BJ (cell line): ENCODE measurements at places on chromosomes 1 and 21. TPM values are rescaled to one million over a fixed set of nuclear protein-coding genes. Genes with fewer than 3 reads are reported as not detected.

The SEC16B gene
- polyA plus RNA-seq = 0.98 and 1.5 TPM in 2 replicates

The ICOSLG gene
- 0.27 and 1.3 TPM in 2 replicates for polyA plus RNA-seq

The OLFML3 gene
- 72.6 and 76.8 TPM in 2 replicates for polyA plus RNA-seq

The CD101 gene
- polyA plus RNA-seq = 0.12 TPM in 1 of 2 replicates, not detected in the other

The MIXL1 gene
- polyA plus RNA-seq = 0.07 and 0.09 TPM in 2 replicates

The LRRC52 gene
- not detected in 2 replicates for polyA plus RNA-seq

The TRIM67 gene
- 0.01 and 0.02 TPM in 2 replicates for polyA plus RNA-seq

The PLEKHN1 gene
- polyA plus RNA-seq = 0.48 and 0.88 TPM in 2 replicates

The TIE1 gene
- 0.05 TPM in 1 of 2 replicates, not detected in the other for polyA plus RNA-seq

The BCAR3 gene
- 22.2 and 31.7 TPM in 2 replicates for polyA plus RNA-seq

The MMP23B gene
- 3.1 and 5.7 TPM in 2 replicates for polyA plus RNA-seq

The COL24A1 gene
- polyA plus RNA-seq = 0.28 and 0.59 TPM in 2 replicates

The C1orf159 gene
- 4.3 and 8.9 TPM in 2 replicates for polyA plus RNA-seq

The FBXO2 gene
- 1.5 and 2.2 TPM in 2 replicates for polyA plus RNA-seq

The CLDN17 gene
- not detected in 2 replicates for polyA plus RNA-seq

The OR14A16 gene
- polyA plus RNA-seq = not detected in 2 replicates

The EXO1 gene
- polyA plus RNA-seq = 2.6 and 5.2 TPM in 2 replicates

The RIPPLY3 gene
- 0.22 and 0.23 TPM in 2 replicates for polyA plus RNA-seq

The TMEM240 gene
- 5.5 and 8.7 TPM in 2 replicates for polyA plus RNA-seq

The OPTC gene
- polyA plus RNA-seq = not detected in 2 replicates

The OLIG2 gene
- not detected in 2 replicates for polyA plus RNA-seq

The RNU1-1 gene
- polyA plus RNA-seq = not detected in 2 replicates
